ENCODE measurements at places on chromosomes 5 and 9.

- DNase-seq, result no peak
Observed at GRCh38 chr5:180806351-180807011, 3.9 kb upstream of the MGAT1 start.

GRCh38 chr9:18441261-18441660 lies 32.7 kb upstream of the ADAMTSL1 start:
- DNase-seq, result no peak

DNA sequence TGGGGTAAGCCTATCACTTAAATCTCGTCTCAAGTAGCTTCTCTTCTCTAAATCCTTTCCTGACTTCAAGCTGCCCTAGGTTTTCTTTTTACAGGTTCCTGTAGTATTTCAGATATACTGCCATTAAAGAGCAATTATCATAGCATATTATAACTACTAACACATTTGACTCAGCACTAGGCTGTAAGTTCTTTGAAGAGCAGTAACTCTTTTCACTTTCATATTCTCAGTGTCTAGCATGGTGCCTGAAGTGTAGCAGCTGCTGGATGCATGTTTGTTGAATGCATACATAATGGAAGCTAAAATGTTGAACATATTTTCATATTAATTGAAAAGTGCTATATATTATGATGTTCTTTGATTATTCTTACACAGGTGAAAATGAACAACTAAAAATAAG lies 22.5 kb downstream of the CCDC152 start:
- no peak for DNase-seq

DNA sequence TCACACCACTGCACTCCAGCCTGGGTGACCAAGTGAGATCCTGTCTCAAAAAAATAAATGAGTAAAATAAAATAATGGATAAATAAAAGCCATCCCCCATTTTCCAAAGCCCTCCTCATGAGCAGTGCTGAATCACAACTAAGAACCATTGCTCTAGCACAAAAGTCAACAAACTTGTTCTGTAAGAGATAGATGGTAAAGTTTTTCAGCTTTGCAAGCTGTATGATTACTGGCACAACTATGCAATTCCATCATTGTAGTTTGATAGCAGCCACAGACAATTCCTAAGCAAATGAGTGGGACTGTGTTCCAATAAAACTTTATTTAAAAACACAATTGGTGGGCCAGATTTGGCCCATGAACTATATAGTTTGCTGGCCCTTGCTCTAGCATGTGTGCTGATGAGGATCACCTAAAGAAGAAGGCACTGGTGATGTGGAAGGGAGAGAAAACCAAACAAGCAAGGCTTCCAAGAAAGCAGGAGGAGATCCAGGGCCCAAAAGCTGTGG lies 64.6 kb downstream of the NEURL1B start:
- DNase-seq, result no peak

GRCh38 chr9:118401546-118401945 lies 697.3 kb downstream of the TLR4 start:
- DNase-seq, result no peak

DNA sequence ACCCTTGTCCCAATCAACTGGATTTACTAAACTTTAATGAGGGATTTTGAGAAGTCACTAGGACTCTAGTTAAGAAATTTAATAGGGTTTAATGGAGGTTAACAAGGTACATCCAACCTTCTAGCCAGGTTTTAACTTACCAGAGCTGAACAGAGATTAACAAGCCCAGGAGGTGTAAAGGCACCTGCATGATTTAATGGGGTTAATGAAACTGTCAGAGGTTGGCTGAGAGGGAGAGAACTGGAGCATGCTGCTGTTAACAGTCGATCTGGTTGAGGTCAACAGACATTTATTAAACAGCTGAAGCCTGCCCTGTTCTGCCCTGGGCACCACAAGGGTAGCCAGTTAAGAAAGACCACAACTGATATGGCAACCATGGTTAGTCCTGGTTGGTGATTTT lies 13.6 kb downstream of the HAND1 start:
- DNase-seq, result no peak

DNA sequence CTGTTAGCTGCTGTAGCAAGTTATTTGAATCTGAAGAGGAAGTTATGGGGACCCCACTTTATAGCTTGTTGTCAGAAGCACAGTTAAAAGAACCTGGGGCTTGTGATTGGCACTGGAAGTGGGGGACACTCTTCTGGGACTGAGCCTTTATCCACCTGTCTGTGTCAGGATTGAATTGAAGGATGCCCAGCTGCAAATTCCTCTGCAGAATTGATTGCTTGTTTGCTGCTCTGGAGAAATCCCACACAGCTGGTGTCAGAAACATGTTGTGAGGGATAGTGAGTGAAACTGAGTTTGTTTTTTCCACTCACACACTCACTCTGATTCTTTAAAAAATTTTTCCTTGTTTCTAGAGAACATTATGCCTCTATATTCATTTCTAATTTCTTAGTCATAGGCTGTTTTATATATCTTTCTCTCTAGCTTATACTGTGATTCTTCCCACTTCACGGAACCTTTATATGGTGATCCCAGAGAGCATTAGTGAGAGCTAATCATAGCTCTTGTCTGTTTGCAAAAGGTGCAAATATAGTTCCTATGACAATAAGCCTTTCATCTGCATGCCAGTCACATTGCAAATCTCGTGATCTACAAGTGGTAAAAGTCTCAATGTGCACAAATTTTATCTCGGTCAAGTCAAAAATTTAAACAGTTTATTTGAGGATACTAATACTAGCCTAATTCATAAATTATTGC lies 188.5 kb upstream of the EDIL3 start:
- DNase-seq, result no peak

GRCh38 chr5:151222790-151223446 lies 974 bp downstream of the CCDC69 start:
- peak; percentile 49 for DNase-seq

GRCh38 chr9:98949565-98949964 lies 5.9 kb downstream of the COL15A1 start:
- DNase-seq, result no peak

- no peak for DNase-seq
Observed at GRCh38 chr9:83744206-83744605, 36.4 kb upstream of the UBQLN1 start.

- DNase-seq, result no peak
Observed at GRCh38 chr5:19777363-19777762, 210.6 kb downstream of the CDH18 start.

DNA sequence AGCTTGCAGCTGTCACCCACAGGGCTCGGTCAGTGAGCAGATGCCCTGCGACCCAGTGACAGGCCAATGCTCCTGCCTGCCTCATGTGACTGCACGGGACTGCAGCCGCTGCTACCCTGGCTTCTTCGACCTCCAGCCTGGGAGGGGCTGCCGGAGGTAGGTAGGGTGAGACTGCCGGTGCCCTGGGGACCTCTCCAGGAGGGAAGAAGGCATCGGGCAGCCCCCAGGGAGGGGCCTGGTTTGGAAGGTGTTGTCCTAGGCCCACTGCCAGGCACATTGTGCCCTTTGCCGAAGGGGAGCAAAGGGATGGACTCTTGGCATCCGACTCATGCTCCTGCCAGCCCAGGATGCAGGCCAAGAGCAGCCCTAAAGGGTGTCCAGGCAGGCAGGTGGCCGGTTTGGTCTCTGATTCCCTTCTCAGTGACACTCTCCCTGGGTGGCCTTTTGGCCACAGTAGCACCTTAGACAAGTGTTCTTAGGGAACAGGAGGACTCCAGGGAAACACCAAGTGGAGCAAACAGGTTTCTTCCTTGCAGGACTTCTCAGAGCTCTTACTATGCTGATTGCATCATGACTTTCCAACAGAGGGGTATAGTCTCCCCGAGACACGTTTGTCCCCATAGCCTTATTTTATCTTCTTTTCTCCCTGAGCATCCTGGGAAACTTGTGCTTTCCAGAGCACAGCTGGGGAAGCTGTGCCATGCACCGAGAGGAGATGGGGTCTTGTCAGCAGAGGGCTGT lies 28.1 kb upstream of the AIF1L start:
- no peak for DNase-seq

- DNase-seq, result no peak
Observed at GRCh38 chr5:95063492-95063891, 221.4 kb downstream of the MCTP1 start.

DNA sequence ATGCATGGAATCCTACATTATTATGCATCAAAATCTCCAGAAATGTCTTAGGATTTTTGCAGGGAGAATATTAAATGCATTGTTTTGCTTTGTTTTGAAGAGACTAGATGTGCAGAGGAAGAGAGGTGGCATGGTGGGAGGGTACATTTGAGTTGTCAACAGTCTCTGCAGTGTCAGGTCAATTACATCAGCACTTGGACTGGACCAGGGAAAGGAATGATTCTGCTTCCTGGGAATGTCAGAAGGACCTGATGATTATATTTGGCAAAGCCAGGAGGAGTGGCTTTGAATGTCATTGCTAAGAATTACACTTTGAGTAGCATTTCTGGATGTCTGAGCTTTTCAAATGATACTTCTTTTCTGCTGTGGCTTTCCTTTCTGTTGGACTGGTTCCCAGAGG lies 17.5 kb upstream of the TMEFF1 start:
- DNase-seq, result no peak

GRCh38 chr9:106704056-106704615 lies 158.8 kb upstream of the ZNF462 start:
- no peak for DNase-seq

- no peak for DNase-seq
Observed at GRCh38 chr5:165139721-165140120, 1634.3 kb downstream of the MAT2B start.

DNA sequence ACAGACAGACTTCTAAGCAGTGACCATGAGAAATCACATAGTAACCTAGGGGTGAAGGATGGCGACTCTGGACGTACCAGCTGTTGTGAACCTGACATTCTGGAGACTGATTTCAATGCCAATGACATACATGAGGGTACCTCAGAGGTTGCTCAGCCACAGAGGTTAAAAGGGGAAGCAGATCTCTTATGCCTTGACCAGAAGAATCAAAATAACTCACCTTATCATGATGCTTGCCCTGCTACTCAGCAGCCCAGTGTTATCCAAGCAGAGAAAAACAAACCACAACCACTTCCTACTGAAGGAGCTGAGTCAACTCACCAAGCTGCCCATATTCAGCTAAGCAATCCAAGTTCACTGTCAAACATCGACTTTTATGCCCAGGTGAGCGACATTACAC lies 38.0 kb upstream of the CCDC152 start:
- no peak for DNase-seq

- no peak for DNase-seq
Observed at GRCh38 chr5:2832394-2832793, 80.9 kb upstream of the IRX2 start.

DNA sequence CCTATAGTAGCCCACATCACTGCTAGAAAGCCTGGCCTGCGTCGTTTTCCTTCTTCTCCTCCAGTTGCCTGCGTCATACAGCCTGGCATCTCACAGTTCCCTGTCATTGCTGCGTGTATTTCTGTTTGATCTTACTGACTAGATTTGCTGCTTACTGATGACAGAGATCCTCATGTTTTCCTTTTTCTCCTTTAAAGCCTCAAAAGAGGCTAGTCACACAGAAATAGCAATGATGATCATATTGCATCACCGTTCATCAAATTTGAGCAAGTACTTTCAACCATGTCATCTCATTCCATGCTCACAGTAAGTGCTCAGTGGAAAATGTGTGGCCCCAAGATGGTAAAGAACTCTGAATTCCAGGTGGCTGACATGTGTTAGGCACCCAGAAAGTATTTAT lies 76.8 kb downstream of the MVB12B start:
- no peak for DNase-seq

- no peak for DNase-seq
Observed at GRCh38 chr5:178505639-178506407, 84.4 kb downstream of the COL23A1 start.
